ENCODE measurements at places on chromosomes 12 and 14.

DNA sequence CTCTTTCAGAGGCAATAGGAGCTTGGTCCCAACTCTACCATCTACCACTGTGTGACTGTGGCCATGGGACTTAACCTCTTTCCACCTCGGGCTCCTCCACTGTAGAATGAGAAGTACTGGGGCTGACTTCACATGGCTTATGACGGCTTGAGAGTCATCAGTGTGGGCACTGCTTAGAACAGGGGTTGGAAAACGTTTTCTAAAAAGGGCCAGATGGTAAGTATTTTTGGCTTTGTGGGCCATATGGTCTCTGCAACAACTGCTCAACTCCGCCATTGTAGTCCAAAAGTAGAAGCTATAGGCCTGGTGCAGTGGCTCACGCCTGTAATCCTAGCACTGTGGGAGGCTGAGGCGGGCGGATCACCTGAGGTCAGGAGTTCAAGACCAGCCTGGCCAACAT, 69.2 kb upstream of the LTA4H start:
- no peak for DNase-seq

- no peak for DNase-seq
Observed at GRCh38 chr14:101122237-101123141, 219.0 kb upstream of the RTL1 start.

DNA sequence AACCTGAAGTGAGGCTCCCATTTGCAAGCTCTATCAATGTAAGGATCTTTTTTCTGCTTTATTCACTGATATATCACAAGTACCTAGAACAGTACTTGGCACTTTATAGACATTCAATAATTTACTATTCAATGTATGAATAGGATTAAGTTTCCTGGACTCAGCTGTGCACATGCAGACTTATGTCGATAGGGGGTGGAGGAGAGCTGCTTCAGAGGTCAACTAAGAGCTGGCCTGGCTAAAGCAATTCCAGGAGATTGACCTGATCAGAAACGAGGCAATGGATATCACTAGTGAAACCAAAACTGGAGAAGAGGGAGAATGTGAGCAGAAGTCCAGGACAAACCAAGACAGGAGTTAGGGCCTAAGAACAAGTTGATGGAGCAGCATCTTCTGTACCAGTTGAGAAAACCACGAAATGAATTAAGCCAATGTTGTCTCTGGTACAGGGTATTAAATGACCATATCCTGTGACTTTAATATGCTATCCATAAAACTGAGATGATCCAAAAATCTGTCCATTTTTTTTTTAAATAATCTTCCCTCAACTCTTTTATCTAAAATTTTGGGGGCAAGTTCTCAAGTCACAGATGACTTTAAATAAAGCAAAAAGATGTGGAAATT, 169.2 kb downstream of the PIK3C2G start:
- no peak for DNase-seq

GRCh38 chr14:77416836-77417235, 6.5 kb downstream of the NOXRED1 start:
- no peak for DNase-seq

DNA sequence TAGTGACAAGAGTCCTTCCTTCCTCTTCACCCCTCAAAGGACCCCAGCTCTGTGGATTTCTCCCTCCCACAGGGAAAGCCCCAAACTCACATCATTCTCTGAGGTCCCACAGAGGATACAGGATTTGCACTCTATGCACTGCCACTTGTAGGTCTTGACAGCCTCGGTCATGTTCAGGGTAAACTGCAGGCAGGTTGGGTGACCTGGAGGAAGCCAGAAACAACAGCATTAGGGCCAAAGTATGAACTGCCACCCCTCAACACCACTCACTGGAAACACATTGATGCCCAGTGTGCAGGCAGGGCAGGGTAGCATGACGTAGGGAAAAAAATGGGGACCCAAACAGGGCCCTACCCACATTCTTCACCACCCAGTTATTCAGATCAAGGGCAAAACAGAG, 264.4 kb downstream of the DPF3 start:
- no peak for DNase-seq

DNA sequence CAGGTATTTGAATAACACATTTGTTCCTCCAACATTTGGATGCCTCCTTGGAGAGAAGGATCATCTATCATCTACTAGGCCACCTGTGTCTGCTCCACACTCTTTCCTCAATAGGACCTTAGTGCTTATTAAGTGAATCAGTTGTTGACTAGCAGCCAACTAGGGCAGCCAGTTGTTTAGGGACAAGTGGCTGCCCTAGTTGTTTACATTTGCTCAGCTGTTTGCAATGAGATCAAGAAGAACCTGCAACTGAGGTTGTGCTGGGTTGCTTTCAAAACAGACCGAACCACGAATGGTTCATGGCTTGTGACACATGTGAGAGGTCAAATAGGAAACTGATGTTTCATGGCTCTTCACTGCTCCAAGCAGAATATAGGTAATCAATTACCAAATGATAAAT, 53.8 kb downstream of the TMCC3 start:
- DNase-seq = no peak

Measured in cortex of kidney (tissue), 1 donor.